ENCODE measurements at places on chromosomes 5 and 9.

GRCh38 chr5:71703941-71704340, 15.1 kb upstream of the CARTPT start:
- no peak for DNase-seq

- DNase-seq: peak; percentile 56
Observed at GRCh38 chr5:157271740-157272271, 5.9 kb downstream of the CYFIP2 start.

DNA sequence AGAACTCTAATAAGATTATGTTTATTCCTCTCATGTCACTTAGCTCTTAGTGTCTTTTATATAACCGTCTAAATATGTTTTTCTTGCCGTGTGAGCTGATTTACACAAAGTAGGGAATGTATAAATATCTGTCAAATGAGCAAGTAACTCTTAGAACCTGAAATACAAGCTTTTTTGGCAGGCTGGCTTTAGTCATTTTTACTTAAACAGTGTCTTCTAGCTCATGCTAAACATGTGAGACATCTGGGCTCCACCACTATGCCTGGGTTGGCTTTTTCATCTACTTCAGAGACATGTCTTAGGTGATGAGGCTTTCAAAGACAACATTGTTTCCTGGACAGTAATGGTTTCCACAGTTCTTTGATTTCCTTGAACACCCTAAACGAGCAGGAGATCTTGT, 137.2 kb upstream of the ZNF608 start:
- DNase-seq: no peak

GRCh38 chr5:18397891-18398290, 763.6 kb downstream of the TAF11L14 start:
- no peak for DNase-seq

DNA sequence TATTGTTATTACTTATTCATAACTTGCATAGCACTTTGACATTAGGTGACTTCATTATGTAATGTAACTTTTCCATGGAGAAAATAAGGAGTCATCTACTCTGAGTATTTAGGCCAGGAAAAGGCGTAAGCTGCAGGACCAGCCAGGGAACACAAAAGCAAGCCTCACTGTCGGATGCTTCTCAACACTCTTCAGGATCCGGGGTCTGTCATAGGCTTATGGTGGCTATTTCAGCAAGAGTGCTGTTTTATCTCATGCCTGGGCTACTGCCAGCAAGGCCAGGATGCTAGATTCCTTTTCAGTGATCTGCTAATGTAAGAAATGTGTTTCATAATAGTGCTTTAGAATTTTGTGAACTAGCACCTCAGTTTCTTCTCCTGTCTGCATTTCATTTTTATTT, 162.4 kb downstream of the CHSY3 start:
- no peak for DNase-seq
